ENCODE measurements at places on chromosomes 16 and 17.

DNA sequence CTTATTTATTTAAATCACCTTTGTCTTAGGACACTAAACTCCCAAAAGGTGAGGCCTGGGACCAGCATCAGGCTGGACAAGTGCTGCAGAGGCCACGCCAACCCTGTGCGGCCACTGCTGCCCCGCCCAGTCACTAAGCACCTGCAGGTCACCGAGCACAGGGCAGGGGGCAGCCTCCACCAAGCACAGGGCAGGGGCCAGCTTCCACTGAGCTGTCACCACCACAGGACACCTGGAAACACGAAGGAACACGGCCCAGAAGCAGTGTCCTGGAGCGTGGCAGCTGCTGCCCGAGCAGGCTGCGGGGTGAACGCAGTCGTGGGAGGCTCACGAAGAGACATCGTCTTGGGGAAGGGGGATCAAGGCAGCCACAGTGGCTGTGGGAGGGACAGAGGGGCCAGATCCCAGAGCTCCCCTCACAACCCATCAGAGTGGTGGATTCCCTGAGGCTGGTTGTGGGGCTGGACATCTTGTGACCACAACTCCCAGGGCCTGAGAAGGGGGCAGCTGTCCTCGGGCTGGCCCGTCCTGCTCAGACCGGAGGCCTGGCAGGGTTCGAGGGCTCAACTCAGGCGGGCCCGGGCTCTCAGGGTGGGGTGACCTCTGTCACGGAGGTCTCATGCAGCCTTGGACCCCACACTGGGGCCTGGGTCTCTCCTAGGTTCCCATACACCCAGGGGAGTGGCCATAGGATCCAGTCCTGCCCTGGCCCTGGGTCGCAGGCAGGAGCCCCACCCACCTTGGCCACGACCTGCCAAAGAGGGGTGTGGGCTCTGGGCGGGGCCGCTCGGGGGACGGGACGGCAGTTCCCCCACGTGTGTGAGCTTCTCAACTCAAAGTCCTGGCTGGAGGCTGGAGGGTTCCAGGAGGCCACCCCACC lies 18.7 kb downstream of the RAB40B start:
- DNase-seq: no peak

GRCh38 chr16:58733248-58733670 lies 857 bp downstream of the GOT2 start:
- DNase-seq: no peak

GRCh38 chr17:17848311-17849082 lies 11.7 kb upstream of the SREBF1 start:
- no peak for DNase-seq

GRCh38 chr17:11739351-11739750 lies 141.1 kb downstream of the DNAH9 start:
- no peak for DNase-seq

GRCh38 chr17:64218066-64218465 lies 45.0 kb downstream of the TEX2 start:
- DNase-seq: peak; percentile 4

DNA sequence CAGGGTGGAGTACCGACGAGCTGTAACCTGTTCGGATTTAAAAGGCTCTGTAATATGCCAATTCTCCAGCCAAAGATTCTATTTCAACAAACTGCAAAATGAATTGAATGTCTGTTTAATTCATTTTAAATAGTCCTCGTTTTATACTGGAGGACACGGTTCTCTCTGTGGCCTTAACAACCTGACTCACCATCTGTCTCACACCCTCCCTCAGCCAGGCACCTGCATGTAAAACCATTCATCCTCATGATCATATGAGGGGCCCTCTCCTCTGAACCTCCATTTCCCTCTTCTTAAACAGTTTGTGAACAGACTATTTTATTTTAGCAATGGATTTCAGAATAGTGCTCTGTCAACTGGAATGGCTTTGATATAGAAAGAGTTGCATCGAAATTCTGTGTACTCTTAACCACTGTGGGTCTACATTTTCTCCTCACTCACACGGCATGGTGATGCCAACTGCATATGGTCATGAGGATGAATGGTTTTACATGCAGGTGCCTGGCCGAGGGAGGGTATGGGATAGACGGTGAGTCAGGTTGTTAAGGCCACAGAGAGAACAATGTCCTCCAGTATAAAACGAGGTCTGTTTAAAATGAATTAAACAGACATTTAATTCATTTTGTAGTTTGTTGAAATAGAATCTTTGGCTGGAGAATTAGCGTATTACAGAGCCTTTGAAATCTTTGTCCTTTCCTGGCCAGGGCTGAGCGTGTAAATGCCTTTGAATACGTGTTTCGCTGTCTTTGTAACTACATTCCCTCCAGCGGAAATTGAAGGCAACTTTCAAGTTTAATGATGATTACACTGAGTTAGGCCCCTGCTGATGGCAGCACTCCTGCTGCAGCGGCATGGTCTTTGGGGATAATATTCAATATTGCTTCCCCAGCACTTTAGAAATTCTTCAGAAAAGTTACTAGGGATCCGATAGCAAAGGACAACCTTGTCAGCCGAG lies 329.6 kb downstream of the SNX29 start:
- no peak for DNase-seq

- no peak for DNase-seq
Measured at GRCh38 chr17:13843862-13844635, 225.3 kb upstream of the COX10 start.

GRCh38 chr17:46868689-46869187 lies 17.4 kb downstream of the WNT9B start:
- DNase-seq: no peak

- no peak for DNase-seq
Measured at GRCh38 chr16:12794486-12795387, 8.9 kb downstream of the CPPED1 start.

- DNase-seq: no peak
Measured at GRCh38 chr17:77353684-77354419, 213.1 kb downstream of the SEC14L1 start.

GRCh38 chr16:35910409-35910808 lies 2451.0 kb downstream of the TP53TG3F start:
- no peak for DNase-seq

- no peak for DNase-seq
Measured at GRCh38 chr17:8243827-8244226, 4.0 kb downstream of the CTC1 start.

- no peak for DNase-seq
Measured at GRCh38 chr16:46737621-46738214, 10.4 kb downstream of the MYLK3 start.

- no peak for DNase-seq
Measured at GRCh38 chr17:34443619-34444469, 80.8 kb upstream of the CCL1 start.

GRCh38 chr16:19967561-19967960 lies 82.9 kb upstream of the GPRC5B start:
- DNase-seq: no peak

- no peak for DNase-seq
Measured at GRCh38 chr17:72562615-72563188, 441.9 kb downstream of the SOX9 start.

DNA sequence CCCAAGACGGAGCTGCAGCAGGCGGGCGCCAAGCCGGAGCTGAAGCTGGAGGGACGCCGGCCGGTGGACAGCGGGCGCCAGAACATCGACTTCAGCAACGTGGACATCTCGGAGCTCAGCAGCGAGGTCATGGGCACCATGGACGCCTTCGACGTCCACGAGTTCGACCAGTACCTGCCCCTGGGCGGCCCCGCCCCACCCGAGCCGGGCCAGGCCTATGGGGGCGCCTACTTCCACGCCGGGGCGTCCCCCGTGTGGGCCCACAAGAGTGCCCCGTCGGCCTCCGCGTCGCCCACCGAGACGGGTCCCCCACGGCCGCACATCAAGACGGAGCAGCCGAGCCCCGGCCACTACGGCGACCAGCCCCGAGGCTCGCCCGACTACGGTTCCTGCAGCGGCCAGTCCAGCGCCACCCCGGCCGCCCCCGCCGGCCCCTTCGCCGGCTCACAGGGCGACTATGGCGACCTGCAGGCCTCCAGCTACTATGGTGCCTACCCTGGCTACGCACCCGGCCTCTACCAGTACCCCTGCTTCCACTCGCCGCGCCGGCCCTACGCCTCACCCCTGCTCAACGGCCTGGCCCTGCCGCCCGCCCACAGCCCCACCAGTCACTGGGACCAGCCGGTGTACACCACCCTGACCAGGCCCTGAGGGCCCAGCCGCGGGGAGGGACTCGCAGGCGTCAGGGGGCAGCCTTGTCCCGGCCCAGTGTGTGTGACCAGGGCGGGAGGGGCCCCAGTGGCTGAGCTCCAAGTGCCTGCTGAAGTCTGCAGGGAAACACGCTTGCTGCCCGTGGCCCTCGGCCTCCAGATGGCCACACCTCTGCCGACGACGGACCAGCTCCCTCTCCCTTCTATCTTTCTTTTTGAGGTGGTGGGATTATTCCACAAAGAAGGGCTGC lies 3.4 kb downstream of the SOX8 start:
- DNase-seq: no peak

GRCh38 chr17:48582750-48583069 lies 4.6 kb upstream of the HOXB4 start:
- DNase-seq: no peak

GRCh38 chr17:79066963-79067362 lies 7.7 kb upstream of the ENGASE start:
- no peak for DNase-seq

DNA sequence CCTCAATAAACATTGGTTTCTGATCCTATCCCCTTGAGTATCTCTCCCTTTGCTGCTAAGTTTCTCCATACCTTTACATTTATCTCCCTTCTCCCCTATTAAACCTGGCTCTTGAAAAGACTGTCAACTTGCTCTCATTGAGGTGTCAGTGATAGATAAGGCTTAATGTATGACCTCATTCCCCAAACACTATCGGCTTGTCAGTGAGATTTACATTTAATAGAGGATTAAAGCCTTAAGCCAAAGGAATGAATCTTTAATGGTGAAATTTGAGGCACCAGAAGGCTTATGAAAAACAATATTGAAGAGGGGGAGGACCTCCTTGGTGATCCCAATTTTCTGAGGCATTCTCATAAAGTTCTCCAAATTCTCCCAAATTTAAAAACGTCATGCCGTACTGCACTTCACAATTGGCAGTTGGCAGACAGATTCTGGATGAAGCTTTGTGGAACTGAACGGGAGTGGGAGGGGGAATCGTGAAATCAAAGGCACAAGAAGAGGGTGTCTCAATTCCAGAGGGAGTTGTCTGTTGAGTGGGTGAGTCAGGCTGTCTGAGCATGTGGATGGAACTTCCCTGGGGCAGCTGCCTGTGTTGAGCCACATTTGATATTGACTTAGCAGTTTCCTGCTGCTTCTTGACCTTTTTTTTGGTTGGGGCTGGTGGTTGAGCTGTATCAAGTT lies 478.8 kb downstream of the NPIPA7 start:
- no peak for DNase-seq

DNA sequence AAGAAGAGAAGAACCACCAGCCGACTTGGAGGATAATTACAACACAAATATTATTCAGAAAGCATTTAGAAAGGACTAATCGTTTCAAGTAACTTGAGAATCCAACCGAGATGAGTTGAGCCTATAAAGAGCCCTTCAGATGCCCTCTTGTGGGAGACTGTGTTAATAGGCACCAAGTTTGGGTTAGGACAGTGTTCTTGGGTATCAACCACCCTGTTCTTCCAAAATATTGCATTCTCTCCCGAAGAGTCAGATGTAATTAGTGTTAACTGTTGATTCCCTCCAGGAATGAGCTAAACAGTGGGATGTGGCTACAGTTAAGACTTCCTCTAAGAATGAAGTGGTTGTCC lies 87.8 kb upstream of the NOL11 start:
- DNase-seq: no peak

- DNase-seq: no peak
Measured at GRCh38 chr17:63495491-63495890, 18.6 kb downstream of the ACE start.

GRCh38 chr17:18990331-18990730 lies 14.2 kb downstream of the FAM83G start:
- no peak for DNase-seq

- DNase-seq: no peak
Measured at GRCh38 chr16:30434852-30435251, 5.0 kb upstream of the DCTPP1 start.

DNA sequence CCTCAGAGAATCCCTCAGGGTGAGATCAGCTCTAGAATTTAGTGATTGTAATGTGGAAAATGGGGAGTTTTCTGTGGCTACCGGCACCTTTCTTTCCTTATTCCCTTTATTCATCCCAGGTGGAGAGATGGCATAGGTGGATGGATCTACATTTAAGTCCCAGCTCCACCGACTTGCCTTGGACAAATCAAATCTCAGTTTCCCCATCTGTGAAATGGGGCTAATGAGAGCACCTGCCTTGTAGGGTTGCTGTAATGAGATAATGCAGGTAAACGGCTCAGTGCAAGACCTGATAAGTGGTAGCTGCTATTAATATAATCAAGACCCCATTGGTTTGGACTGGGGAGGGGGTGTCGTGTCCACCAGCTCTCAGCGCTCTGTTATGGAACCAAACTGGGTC lies 40.5 kb downstream of the OTOA start:
- no peak for DNase-seq

- DNase-seq: no peak
Measured at GRCh38 chr17:77884019-77884418, 74.5 kb upstream of the TNRC6C start.

DNA sequence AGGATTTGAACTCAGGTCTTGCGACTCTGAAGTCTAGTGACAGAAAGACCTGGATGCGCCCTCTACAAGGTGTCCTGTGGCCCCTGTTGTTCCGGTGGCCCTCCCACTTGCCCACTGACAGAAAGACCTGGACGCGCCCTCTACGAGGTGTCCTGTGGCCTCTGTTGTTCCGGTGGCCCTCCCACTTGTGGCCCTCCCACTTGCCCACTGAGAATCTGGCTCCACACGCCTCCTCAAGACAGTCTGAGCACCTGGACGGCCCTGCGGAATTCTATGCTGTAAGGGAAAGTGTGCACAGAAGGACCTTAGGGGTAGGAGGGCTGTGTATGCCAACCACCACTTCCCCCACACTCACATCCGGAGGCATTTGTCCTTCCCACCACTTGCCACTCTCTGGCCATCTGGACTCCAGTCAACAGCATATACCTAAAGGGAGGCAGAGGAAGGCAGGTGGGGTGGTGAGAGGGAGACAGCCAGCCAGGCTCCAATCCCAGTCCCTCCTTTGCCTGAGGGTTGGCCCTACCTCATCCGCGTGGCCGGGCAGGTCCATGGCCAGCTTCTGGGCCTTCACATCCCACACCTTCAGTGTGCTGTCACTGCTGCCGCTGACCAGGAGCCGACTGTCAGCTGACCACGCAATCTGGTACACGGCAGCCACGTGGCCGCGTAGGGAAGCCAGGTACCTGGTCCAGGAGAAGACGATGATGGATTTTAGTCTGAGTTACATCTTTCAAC lies 9.1 kb downstream of the NLE1 start:
- no peak for DNase-seq

GRCh38 chr16:9154567-9155410 lies 63.3 kb downstream of the HAPSTR1 start:
- no peak for DNase-seq

All from activated naive CD8-positive, alpha-beta T cell treated with anti-CD3 and anti-CD28 coated beads, Interleukin-2, amount 50 U/mL, for 16 hours (primary cell).